GOT3 (cell line): ENCODE measurements at places on chromosomes 7 and 10.

GRCh38 chr10:97434557-97434956, 8.6 kb downstream of the PGAM1 start:
- DNase-seq = no peak

DNA sequence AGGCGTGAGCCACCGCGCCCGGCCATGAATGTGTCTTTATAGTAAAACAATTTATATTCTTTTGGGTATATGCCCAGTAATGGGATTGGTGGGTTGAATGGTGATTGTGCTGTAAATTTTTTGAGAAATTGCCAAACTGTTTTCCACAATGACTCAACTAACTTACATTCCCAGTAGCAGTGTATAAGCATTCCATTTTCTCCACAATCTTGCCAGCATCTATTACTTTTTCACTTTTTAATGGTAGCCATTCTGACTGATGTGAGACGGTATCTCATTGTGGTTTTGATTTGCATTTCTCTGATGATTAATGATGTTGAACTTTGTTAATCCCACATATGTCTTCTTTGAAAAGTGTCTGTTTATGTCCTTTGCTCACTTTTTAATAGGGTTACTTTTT, 1187.9 kb downstream of the XPNPEP1 start:
- DNase-seq = no peak

- no peak for DNase-seq
Measured at GRCh38 chr10:6148251-6148701, 54.5 kb upstream of the PFKFB3 start.

- DNase-seq = no peak
Measured at GRCh38 chr7:55022002-55022985, 3.5 kb downstream of the EGFR start.

GRCh38 chr10:71326464-71326881, 7.4 kb downstream of the SLC29A3 start:
- no peak for DNase-seq

- no peak for DNase-seq
Measured at GRCh38 chr10:96334616-96335526, 23.9 kb downstream of the OPALIN start.

DNA sequence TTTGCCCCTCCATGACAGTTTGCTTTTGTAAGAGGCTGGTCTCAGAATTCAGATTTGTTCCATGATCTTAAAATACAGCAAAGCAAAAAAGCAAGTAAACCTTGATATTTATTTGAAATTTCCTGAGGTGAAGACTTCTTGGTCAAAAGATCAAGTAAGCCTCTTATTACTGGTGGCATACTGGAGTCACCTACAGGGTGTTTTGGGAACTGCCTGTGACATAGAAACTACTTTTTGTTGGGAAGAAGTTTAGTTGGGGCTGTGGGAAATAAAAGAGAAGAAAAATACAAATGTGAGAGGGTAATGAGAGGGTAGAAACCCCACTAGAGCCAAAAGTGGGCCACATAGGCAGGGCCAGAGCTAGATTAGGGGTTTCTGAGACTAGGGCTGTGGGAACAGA, 217.9 kb downstream of the OTUD1 start:
- DNase-seq = no peak

DNA sequence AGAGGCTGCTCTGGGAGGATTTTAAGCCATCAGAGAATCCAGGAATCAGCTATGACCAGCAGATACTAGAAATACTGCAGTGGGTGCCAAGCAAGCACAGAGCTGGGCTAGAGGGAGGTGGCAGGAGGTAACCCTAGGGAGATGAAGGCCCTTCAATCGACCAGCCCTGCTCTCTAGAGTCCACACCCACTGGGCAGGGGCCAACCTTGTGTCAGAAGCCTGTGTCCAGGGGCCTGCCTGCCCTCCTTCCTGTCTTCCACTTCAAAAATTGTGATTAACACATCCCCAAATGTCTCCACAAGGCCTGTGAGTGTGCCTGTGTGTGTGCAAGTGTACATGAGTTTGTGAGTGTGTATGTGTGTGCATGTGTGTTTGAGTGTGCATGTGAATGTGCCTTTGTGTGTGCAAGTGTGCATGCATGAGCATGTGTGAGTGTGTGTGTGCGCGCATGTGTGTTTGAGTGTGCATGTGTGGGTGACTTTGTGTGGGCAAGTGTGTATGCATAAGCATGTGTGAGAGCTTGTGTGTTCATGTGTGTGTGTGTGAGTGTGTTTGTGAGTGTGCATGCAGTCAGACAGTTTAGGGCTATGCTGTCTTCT, 367.7 kb downstream of the SFMBT2 start:
- DNase-seq = no peak

- DNase-seq = no peak
Measured at GRCh38 chr7:22894546-22894945, 71.9 kb upstream of the TOMM7 start.

DNA sequence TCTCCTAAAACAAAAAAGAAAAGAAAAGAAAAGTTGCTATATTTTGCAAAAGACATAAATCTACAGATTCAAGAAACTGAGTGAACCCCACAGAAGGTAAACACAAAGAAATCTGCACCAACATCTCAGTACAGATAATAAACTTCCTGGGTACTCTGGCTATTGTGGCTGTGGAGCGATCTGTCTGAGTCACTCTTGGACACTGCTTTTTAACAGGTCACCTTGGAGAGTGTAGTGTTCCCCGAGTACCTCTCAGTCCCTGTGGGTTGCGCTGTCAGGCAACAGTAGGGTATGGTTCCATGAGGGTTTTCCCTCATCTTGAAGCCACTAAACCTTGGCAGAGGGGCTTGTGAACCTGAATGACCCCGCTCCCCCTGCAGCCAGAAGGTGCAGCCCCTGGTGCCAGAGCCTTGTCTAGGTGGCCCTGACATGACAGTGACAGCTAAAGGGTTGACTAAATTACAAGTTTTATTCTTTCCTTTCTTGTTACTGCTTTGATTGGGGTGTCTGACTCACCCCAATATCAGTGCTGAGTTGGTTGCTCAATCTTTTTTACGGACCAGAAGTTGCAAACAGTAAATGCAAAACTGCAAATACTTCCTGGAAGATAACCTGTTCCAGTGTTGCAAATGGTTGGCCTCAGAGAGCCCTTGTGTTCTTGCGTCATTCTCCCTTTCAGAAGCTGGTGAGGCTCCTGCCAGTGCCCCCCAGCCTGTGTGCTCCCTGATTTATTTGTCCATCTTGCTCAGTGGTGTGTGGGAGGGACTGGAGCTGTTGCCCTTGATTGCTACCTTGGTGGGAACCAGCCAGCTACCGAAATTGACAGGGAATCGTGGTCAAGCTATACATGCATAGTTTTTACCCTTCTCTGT, 30.6 kb downstream of the POR start:
- no peak for DNase-seq

DNA sequence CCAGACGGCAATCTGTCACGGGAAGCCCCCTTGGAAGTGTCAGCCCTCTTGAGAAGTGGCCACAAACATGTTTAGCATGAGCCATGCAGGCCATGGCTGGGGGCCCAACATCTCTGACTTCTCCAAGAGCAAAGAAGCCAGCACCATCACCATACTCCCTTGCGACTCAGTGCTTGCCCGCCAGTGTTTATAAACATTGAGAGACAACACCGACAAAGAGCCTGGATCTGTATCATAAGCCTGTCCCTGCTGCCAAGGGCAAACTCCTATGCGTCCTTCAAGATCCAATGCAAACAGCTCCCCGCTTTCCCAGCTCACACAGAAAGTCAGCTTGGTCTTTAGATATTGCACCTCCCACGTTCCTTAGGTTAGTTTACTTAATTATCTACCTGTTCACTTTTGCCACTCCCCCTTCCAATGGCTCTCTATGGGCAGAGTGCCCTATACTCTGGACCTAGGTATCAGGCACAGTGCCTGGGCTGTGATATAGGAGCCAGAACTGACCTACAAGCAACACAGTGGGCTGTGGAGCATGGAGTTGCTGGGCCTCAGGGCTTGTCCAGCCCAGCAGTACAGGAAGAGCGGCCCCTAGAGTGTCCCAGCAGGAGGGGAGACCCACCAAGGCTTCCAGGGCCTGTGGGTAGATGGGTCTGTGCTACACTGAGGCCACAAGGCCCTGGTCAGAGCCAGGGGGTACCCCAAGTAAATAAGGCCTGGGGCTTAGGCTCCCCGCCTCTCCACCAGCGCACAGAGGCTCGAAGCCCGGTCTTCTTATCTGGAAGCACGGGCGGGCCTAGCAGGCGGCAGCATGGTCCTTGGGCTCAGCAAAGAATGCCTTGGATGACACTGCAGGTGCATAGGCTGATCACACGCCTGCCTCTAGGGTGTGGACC, 37.7 kb downstream of the CAMK2B start:
- no peak for DNase-seq

GRCh38 chr10:124921261-124921660, 20.7 kb upstream of the ZRANB1 start:
- no peak for DNase-seq

- DNase-seq = no peak
Measured at GRCh38 chr7:149811221-149811620, 27.0 kb upstream of the ZNF862 start.

DNA sequence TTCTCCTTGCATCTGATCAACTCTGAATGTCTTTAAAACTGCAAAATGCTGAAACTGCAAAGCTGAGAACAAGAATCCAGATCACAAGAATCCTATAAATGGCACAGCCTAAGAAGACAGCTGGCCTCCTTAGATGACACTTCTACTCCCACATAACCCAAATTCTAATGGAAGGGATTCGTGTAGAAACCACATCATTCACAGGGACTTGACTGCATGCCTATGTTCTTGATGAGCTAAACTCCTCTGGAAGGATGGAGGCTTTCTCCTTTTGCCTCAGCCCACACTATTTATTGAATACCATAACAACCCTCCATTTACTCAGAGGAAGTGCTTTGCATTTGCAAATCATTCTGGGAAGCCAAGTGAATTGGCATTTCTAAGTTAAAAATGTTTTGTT, 252.5 kb upstream of the VWC2 start:
- no peak for DNase-seq

DNA sequence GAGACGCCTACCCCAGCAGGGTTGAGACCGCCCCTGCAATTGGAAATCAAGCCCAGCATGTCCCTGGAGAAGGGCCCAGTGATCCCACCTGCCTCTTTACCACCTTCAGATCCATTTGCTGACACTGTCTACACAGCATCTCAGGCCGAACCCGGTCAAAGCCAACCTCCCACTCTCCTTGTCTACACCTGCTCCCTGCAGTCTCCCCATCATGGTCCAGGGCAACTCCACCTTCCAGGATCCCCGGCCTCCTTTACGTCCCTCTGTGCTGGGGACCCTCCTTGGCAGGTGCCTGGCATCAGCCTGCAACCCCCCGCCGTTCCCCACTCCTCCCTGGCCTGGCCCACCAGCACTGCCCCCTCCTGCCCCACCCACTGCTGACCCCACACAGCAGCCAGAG, 227.2 kb downstream of the PAXIP1 start:
- DNase-seq = no peak

GRCh38 chr7:21749378-21749777, 196.3 kb downstream of the CDCA7L start:
- DNase-seq = no peak

DNA sequence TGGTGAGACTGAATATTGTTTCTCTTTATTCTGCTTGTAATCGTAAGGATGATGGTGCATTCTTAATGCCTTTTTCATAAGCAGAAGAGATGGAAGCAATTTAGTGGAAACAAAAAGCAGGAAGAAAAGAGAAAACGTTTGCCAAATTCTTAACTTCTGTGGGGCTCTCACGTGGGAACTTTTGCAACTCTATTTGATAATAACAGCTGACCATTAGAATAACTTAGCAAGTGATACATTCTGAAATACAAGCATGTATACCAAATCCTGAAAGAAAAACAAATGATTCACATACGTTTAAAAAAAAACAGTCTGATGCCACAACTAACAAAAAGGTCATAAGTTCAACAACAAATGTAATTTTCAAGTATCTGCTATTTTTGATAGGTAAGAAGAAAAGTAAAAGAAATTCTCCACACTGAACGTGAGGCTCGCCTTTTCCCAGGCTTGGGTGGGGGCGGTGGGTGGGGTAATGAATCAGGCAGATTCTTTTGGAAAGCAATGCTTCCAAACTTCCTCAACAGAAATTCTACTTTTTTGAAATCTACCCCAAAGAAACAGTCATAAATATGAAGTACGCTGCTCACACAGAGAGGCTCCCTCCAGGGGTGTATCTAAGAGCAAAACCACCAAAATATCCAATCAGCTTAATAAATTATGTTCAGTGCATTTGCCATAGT, 446.2 kb upstream of the MGMT start:
- DNase-seq = no peak

- no peak for DNase-seq
Measured at GRCh38 chr7:144011458-144012230, 11.5 kb downstream of the OR6B1 start.

- DNase-seq = no peak
Measured at GRCh38 chr10:3148994-3149393, 23.6 kb downstream of the PITRM1 start.
